ENCODE measurements at places on chromosomes 12 and 14. TPM values are rescaled to one million over a fixed set of nuclear protein-coding genes. Genes with fewer than 3 reads are reported as not detected.

Gene GPR68
- total RNA-seq = 2.3 TPM

Gene KRT6A
- not detected for total RNA-seq

Gene CD69
- not detected for total RNA-seq

Gene OASL
- total RNA-seq = not detected

Gene KLRG1
- 0.32 TPM for total RNA-seq

Gene TAS2R8
- total RNA-seq = not detected

Gene MYO1A
- not detected for total RNA-seq

Measured in cardiac atrium fibroblast (primary cell).